ENCODE measurements at places on chromosomes 5 and 9. TPM values are rescaled to one million over a fixed set of nuclear protein-coding genes. Genes with fewer than 3 reads are reported as not detected.

GRCh38 chr5:77356740-77357139 is 135.4 kb downstream of the WDR41 start:
- H3K4me3 ChIP-seq, result no peak overlapping the region
- no peaks in the 10 kb centered on the region for H3K36me3 ChIP-seq
- DNase-seq, result no peak
- H3K4me1 ChIP-seq, result no peaks in the 10 kb centered on the region
- no peak overlapping the region for H3K27ac ChIP-seq

GRCh38 chr5:115961381-115962238 is 665 bp upstream of the LVRN start:
- DNase-seq, result no peak
- no peaks in the 10 kb centered on the region for H3K36me3 ChIP-seq
- H3K27me3 ChIP-seq, result peaks cover 23% of the 10 kb centered on the region

DNA sequence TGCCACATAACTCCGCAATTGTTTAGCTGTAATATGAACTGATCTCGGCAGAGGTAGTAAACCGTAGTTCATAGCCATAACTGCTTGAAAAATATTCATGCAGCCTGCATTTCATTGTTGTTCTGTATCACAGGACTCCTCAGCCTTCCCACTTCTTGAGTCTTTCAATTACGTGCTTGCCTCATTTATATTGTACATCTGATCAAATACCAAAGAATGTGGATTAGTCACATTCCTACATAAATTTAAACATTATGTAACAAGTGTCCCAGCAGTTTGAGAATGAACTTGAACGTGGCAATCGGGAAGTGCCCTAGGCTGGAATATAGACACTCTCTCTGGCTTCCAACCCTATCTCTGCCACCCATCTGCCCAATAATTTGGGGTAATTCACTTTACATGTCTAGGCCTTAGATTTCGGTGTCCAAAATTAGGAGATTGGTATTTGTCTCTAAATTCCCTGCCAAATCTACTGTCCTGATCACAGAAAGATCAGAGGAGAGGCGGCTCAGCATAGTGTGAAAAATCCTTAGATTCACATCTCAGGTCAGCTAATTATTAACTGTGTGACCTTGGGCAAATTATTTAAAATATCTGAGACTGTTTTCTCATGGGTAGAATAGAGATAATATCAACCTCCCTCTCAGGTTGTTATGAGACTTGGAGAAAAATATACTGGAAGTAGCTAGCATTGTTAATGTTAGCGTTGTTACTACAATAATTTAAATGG is 215.1 kb upstream of the RFX3 start:
- no peaks in the 10 kb centered on the region for H3K4me1 ChIP-seq
- H3K4me3 ChIP-seq, result no peak overlapping the region
- DNase-seq, result no peak
- H3K27me3 ChIP-seq, result no peaks in the 10 kb centered on the region
- no peak overlapping the region for H3K27ac ChIP-seq

- H3K4me3 ChIP-seq, result no peak overlapping the region
- H3K27ac ChIP-seq, result no peak overlapping the region
- H3K4me1 ChIP-seq, result no peaks in the 10 kb centered on the region
- DNase-seq, result no peak
Measured at GRCh38 chr9:102986425-102986824, 8.7 kb upstream of the CYLC2 start.

The FOXD4L3 gene
- not detected for total RNA-seq

DNA sequence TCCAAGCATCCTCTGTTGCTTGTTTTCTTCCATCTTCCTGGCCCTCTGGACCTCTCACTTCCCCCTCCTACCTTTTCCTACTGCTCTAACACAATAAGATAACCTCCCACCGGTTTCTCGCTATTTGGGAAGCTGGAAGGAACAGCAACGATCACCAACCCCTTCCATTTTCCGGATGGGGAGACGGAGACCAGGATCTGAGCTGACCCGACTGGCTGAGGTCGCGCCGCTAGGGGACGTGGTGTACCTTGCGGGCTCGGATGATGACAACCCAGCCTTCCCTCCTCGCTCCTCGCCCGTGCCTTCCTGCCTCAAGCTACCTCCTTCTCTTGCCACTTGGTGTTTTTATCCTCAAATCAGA is 1.9 kb downstream of the LPAR1 start:
- no peak overlapping the region for H3K27ac ChIP-seq
- no peaks in the 10 kb centered on the region for H3K4me1 ChIP-seq
- H3K36me3 ChIP-seq, result no peaks in the 10 kb centered on the region
- no peak overlapping the region for H3K4me3 ChIP-seq
- no peak for DNase-seq

The IFNA13 gene
- total RNA-seq, result not detected

GRCh38 chr9:13485068-13485596 is 205.6 kb upstream of the MPDZ start:
- H3K27me3 ChIP-seq, result no peaks in the 10 kb centered on the region
- no peak for DNase-seq
- H3K4me3 ChIP-seq, result no peak overlapping the region
- no peak overlapping the region for H3K27ac ChIP-seq
- no peaks in the 10 kb centered on the region for H3K36me3 ChIP-seq
- H3K4me1 ChIP-seq, result no peaks in the 10 kb centered on the region

DNA sequence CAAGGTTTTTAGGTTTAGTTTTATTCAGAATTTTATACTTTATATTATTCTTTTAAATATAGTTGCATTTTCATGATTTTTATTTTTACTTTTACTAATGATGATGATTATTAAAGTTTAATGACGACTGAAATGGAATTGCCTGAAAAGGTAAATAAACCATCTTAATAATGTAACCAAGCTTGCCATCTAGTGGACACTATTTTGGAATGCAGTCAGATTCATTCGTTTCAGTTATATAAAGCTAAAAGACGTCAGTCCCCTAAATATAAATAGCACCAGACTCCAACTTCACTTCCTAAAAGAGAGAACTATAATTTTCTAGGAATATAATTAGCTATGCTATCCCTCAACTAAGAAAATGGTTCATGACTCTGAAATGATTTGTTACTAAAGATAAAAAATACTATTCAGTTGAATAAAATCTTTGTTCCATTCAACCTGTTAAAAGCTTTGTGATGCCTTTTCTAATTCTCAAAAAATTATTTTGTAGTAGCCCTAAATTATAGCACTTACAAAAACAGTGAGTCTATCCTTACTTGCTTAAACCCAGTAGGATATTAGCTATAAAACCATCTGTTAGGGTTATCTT is 19.9 kb downstream of the ABITRAM start:
- H3K27ac ChIP-seq, result no peak overlapping the region
- peak; percentile 28 for DNase-seq
- H3K4me1 ChIP-seq, result peaks cover 5% of the 10 kb centered on the region
- H3K36me3 ChIP-seq, result peaks cover 11% of the 10 kb centered on the region

- H3K27ac ChIP-seq, result no peak overlapping the region
- H3K27me3 ChIP-seq, result no peaks in the 10 kb centered on the region
- DNase-seq, result no peak
- peaks cover 13% of the 10 kb centered on the region for H3K4me1 ChIP-seq
Measured at GRCh38 chr5:134637116-134637721, 4.6 kb upstream of the SAR1B start.

The HK3 gene
- total RNA-seq, result not detected

DNA sequence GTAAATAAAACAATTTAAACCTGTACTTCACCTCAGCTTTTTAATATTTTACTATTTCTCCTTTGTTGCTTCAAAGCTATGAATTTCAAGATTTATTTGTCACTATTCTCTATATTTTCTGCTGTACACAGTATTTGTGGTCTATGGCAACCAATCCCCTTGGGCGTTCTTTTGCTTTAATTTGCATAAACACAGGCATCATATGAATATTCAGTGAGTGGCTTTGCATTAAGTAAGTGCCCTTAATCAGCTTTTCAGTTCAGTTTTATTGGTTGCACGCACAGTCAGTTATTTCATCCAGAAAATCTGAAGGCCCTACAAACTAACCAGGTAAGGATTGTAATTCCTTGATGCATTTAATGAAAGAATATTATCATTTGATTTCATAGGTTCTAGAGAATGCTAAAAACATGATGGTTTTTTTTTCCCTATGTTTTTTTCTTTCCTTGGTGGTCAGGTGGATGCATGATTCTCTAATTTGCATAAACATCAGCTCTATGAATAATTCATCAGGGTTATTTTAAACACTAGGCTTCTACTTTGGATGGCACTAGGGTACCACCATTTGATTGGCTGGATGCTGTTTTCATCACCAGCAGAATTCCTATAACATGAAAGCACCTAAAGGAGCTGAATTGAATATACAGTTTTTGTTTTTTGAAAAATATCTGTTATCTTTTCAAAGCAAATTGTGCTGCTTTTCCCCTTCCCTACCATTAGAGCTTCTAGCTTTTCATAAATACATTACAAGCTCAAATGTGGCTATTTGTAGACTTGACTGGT is 249.2 kb upstream of the CCNH start:
- no peak overlapping the region for H3K4me3 ChIP-seq
- H3K36me3 ChIP-seq, result no peaks in the 10 kb centered on the region
- H3K27me3 ChIP-seq, result no peaks in the 10 kb centered on the region
- no peak overlapping the region for H3K27ac ChIP-seq
- DNase-seq, result no peak
- no peaks in the 10 kb centered on the region for H3K4me1 ChIP-seq

DNA sequence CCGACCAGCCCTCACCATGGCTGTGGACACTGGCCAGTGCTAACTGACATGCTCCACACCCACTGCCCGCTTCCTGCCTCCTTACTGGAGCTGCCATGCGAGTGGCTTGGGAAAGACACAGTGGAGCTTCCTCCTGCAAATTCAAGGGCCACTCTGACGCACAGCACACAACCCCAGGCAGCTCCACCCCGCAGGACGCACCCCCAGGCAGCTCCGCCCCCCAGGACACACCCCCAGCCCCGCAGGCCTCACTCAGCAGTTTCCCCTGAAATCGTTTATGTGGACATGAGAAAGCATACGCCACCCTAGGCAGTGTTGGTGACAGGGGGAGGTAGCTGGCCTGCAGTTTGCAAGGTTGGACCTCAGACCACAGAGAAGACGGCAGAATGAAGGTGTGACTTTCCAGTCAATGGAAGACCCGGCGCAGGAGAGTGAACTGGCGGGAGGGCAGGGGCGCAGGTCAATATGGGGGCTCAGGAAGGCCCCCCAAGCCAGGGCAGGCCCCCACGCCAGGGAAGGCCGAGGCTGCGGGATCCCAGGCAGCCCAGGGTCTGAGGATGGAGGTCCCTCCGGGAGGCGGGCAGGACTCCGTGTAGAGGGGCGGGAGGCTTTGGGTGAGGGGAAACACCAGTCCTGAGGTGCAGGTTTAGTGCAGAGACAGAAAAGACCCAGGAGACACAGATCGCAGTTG is 21.6 kb downstream of the LPCAT1 start:
- H3K4me1 ChIP-seq, result peaks cover 53% of the 10 kb centered on the region
- no peaks in the 10 kb centered on the region for H3K27me3 ChIP-seq
- DNase-seq, result peak; percentile 75
- H3K36me3 ChIP-seq, result no peaks in the 10 kb centered on the region

DNA sequence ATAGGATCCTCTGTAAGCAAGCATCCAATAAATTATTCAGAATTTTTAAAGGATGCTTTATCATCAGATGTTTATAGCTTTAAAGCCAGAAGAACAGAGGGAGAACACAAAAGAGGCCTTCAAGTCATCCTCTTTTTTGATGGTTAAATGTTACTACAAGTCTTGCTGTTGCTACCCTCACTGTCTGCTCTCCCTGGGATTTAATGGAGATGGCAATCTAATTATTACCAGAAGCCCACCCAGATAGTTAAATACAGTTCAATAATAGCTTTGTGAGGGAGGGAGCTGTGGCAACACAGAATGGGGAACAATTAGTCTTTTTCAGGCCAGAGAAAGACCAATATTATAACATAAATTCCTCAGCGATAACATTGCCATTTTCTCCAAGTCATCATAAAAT is 87.0 kb upstream of the ACTBL2 start:
- no peak overlapping the region for H3K4me3 ChIP-seq
- DNase-seq, result no peak
- no peaks in the 10 kb centered on the region for H3K36me3 ChIP-seq
- H3K27me3 ChIP-seq, result peaks cover 5% of the 10 kb centered on the region
- H3K4me1 ChIP-seq, result no peaks in the 10 kb centered on the region

DNA sequence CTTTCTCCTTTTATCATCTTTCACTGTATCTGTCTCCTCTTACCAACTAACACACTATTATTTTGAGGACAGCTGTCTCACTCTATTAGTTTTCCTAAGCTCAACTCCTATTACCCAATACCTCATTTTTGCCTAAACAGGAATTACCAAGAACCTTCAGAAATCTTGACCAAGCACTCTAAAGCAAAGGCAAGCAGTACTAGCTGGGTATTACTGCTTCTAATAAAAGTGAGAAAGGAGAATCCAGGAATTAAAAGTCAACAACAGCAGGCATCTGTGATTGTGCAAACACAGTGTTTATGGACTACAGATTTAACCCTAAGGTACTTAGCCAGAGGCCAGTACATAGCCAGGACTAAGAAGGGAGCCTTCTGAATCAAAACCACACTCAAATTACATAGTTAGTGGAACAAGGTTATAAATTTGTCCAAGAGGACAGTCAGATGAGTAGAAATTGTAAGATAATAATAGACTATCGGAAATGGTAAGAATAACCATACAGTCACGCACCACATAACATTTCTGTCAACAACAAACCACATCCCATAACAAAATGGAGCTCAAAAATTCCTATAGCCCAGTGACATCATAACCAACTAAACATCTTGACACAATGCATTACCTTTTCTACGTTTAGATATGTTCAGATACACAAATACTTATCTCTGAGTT is 8.3 kb downstream of the RFX3 start:
- no peak overlapping the region for H3K4me3 ChIP-seq
- H3K36me3 ChIP-seq, result no peaks in the 10 kb centered on the region
- no peak for DNase-seq
- H3K4me1 ChIP-seq, result peaks cover 7% of the 10 kb centered on the region
- H3K27me3 ChIP-seq, result no peaks in the 10 kb centered on the region

- no peak overlapping the region for H3K4me3 ChIP-seq
- no peak for DNase-seq
- H3K4me1 ChIP-seq, result peaks cover 7% of the 10 kb centered on the region
- H3K27me3 ChIP-seq, result peaks cover 10% of the 10 kb centered on the region
- no peak overlapping the region for H3K27ac ChIP-seq
- H3K36me3 ChIP-seq, result no peaks in the 10 kb centered on the region
Measured at GRCh38 chr5:5886353-5886752, 463.9 kb downstream of the ICE1 start.

The C5 gene
- total RNA-seq, result 0.42 TPM
